ENCODE measurements at places on chromosomes 7 and 10. TPM values are rescaled to one million over a fixed set of nuclear protein-coding genes. Genes with fewer than 3 reads are reported as not detected.

GRCh38 chr10:61503051-61503450, 49.9 kb upstream of the TMEM26 start:
- no peak for DNase-seq

DNA sequence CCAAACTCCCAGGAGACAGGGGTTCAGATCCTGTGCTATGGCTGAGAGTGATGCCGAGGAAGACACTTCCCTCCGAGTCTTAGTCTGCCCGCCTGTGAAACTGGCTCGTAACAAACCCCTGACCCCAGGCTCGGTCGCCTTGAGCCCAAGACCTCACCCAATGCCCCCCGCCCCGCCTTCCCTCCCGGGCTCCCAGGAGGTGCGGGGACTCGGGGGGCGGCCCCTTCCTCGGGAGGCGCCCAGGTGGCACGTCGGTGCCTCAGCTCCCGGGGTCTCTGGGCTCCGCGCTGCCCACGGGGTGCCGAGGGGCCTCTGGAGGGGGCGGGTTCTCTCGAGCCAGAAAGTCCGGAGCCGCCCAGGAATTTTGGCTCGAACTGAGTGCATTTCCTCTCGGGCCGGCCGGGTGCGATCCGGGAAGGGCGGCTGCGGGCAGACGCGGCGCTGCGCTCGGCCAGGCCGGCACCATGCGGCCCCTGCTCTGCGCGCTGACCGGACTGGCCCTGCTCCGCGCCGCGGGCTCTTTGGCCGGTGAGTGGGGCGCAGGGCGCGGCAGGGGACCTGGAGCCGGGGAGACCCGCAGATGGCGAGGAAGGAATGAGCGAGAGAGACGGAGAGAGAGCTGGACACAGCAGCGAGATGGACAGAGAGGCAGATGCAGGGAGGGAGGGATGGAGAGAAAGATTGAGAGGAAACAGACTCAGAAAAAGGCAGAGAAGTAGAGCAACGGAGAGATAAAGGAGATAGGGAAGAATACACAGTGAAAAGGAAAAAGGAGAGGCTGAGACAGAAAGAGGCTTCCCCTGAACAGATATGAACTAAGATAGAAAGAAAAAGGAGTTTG, at the start of gene PLAC9:
Gene PLAC9 (plus strand): TSS at position 432 of the 841 bp plus-strand sequence. CDS start 33 bp downstream, at position 465.
- peak; percentile 85 for DNase-seq

- DNase-seq = no peak
Observed at GRCh38 chr10:116811691-116812090, 37.6 kb upstream of the ENO4 start.

- DNase-seq = no peak
Observed at GRCh38 chr7:67451306-67451705, 454.7 kb downstream of the TYW1 start.

DNA sequence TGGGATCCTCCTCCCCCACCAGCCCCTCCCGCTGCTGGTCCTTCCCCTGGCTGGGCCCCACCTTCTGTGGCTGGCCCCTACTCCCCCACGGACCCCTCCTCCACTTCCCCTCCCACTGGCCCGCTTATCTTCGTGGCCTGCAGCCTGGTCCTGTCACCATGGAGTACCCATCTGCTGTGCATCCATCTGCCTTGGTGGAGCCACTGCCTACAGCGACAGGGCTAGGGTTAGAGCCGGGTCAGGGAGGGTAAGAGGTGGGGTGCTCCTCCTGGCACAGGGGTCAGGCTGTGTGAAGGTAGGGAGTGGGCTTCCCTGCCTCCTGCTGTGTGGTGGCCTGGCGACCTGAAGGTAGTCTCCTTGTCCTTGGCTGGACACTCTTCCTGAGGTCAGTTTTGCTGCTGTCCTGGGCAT, 5.2 kb downstream of the ADCY1 start:
- DNase-seq = no peak

ZNF467 gene
- 0.55 TPM for total RNA-seq

RPEL1 gene
- not detected for total RNA-seq

All from H7 (cell line).